ENCODE measurements at places on chromosomes 13 and 19.

DNA sequence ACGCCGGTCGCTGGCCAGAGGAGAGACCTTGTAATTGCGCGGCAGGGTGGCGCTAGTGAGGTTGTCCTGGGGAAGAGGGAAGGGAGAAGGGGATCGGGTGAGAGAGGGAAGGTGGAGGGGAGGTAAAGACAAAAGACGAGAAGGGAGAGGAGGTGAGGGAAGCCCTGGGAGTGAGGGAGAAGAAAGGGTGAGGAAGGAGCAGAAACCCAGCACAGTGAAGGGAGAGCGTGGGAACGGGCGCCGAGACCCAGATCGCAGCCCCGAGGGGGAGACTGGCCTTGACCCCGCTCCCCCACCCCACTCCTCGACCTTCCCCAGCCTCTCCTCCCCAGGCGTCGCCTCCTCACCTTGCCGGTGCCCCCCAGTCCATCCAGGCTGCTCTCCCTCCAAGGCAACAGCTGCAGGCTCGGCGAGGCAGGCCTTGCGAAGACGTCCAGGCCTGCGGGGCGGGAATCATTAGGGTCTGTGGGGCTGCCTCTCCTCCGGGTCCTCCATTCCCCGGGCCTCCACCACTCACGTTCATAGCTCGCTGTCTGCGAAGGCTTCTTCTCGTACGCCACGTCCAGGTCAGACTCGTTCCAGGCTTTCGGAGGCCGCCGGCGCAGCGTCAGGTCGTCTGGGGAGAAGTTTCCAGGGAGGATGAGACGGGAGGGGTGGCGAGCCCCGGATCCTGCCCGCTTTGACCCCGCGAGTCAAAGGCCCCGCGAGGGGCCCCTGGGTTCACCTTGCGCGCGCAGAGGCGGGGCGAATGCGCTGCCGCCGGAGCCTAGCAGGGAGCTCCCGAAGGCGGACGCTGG is 8.8 kb downstream of the PPP1R13L start:
- DNase-seq: no peak

DNA sequence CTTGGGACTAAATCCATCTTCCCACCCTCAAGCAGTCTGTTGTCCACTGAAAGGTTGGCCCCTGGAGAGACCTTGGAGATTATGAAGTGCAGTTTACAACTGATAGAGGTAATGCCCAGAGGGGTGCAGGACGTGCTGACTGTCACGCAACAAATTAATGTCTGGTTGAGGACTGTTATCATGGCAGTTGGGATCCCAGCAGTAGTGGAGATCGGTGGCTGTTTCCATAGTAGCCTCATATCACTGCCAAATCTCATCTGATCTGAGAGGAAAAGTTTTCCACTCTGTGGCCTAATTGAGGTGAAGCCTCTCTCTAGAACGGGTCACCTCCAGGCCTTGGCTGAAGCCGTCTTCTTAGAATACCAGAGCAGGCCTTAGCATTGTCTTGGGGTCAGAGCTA is 4.1 kb downstream of the TECR start:
- DNase-seq: no peak

DNA sequence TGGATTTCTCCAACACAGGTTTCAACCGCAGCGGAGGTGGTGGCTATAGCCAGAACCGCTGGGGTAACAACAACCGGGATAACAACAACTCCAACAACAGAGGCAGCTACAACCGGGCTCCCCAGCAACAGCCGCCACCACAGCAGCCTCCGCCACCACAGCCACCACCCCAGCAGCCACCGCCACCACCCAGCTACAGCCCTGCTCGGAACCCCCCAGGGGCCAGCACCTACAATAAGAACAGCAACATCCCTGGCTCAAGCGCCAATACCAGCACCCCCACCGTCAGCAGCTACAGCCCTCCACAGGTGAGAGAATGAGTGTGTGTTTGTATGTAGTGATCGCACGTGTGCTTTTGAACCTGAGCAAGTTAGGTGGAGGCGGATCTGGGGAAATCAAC is 6.0 kb upstream of the CCDC97 start:
- DNase-seq: no peak

DNA sequence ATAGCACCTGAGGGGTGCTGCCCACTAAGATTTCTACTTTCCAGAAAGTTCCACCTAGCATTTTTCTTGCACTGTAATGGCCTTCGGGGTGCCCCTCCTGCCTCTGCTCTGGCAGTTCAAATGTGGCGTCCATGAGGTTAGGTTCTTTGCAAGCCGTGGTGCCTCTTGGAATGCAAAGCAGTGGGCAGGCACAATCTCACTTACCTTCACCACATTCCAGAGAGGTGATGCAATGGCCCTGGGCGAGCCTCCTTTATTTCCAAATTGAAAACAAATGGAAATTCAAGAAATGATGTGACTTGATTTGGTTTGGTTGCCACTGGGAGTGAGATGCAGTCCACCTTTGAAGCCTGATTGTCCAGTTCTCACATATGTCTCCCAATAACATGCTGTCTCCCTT is 46.9 kb downstream of the FGF9 start:
- DNase-seq: no peak

DNA sequence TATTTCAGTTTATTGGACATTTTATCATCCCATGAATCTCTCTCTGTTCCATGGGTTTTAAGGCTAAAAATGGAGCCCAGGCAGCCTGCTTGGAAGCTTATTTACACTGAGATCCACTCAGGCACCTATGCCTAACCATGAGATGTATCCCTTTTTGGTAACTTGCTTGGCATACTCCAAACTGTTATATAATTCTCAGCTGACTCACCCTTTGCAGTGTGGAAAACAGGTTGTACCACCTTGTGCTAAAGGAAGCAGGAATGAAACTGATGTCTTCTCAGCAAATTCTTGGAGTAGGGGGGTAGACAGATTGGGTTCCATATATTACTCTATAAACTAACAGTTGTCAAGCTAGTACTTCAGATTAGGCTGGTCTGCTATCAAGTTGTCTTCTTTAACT is 483.6 kb downstream of the KLF5 start:
- no peak for DNase-seq

Data from BE2C (cell line).